Ammon's horn (tissue), 1 donor: ENCODE measurements at places on chromosomes 12 and 14.
A peak's percentile ranks its signal among the peaks of the same experiment; 100 is the strongest.

- DNase-seq = no peak
Measured at GRCh38 chr12:1830981-1831963, 10.9 kb downstream of the LRTM2 start.

DNA sequence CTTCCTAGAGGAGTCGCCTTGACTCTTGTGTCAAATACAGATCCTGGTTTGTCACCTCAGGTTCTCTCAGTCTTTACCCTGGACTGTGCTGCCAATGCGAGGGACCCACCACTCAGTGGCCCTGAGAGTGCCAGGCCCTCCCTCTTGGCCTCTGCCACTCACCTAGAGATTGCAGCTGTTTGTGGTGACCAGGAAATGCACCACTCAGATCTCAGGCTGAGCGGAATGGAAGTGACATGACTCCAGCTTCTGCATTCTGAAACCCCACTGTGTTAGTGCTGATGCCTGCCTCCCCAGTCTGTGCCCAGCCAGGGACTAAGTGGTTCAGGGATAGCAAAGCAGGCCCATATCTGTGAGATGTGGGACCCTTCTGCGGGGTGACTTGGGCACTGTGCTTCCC is 27.8 kb upstream of the NEDD1 start:
- no peak for DNase-seq

DNA sequence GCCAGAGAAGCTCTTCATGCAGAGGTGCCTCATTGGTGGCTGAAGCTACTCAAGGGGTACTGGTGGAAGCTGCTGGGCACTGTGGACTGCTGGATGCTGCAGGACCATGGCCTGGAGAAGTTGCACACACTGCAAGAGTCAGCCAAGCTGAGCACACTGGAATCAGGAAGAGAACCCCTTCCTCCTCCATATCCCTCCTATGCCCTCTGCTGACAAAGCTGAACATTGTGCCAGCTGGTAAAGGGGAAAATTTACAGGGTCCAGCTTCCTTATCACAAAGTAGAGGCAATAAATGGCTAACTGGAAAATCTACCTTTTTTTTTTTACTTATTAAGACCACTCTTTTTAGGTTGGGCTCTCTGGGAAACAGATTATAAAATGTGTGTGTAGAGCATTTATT is 6.5 kb downstream of the CCDC175 start:
- DNase-seq = no peak

GRCh38 chr12:125092872-125093680 is 27.8 kb downstream of the AACS start:
- peak; percentile 60 for DNase-seq

DNA sequence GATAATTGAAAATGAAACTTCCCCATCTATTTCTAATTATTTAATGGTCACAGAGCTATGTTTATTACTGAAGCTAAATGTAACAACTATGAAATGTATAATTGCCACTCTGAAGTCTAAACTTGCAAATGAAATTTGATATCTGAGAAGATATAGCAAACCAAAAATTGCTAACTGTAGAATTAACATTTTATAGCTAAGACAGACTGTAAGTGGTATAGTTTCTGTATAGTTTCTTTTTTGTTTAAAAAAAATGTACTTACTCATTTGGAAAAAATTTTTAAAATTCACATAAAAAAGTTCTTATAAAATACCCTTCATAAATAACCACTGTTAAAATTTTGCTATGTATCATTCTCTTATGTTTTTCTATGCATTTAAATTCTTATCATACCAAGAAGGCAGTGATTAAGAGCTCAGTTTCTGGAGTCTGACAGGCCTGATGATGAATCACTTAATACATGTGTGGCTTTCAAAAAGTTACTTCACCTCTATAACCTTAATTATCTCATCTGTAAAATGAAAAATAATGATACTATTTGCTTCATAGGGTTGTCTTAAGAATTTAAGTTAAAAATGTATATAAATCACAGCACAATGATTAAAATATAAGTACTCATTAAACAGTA is 214.7 kb upstream of the GARIN2 start:
- DNase-seq = no peak

DNA sequence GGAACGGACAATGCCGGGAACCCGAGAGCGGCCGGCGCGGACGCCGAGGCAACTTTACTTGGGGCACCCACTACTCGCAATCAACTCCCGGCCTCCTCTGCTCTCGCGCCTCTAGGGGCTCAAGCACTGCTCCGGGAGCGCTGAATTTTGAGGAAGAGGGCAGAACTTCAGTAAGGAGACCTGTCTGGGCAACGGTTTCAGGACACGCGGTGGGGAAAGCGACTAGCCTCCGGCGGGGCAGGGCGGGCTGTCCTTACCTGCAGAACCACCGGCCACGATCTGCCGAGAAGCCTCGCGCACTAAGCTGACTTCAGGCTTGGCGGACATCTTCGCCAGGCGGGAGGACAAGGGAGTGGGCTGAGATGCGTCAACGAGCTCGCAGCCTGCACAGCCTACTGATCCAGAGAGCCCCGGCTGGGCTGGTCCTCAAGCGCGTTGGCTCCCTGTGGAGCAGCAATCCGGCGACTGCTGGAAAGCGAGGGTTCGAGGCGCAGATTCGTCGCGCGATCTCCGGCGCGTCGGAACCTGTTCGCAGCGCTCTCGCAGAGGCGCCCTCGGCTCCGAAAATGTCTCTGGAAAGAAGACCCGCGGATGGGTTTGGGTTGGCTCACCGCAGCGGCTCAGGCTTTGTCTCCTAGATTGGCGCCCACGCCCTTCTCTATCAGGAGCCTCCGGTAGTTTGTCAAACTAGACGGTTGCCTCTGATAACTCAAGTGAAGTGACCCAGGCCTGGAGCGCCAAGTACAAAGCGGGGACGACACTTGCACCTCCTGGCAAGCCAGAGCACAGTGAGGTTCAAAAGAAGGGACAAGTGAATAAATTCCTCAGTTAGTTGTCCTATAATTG is at the start of gene SLC25A21:
Gene SLC25A21, minus strand, starts transcription at position 583 of the 846 bp plus-strand sequence.
- DNase-seq = peak; percentile 77

DNA sequence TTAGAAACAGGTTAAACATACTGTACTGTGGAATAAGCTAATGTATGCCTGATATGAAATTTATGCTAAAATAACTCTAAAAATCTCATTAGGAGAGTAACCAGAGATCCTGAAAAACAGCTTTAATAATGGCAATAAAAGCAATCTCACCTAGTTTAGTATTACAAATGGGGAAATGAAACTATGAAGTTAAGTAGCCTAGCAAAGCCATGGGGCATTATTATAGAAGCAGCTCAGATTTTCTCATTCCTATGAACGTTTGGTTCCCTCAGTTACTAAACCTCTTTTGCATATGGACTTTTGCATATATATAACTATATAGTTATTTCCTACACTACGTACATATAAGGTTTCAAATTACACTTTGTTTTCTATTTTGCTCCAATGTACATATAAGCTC is 25.0 kb upstream of the APPL2 start:
- DNase-seq = no peak

DNA sequence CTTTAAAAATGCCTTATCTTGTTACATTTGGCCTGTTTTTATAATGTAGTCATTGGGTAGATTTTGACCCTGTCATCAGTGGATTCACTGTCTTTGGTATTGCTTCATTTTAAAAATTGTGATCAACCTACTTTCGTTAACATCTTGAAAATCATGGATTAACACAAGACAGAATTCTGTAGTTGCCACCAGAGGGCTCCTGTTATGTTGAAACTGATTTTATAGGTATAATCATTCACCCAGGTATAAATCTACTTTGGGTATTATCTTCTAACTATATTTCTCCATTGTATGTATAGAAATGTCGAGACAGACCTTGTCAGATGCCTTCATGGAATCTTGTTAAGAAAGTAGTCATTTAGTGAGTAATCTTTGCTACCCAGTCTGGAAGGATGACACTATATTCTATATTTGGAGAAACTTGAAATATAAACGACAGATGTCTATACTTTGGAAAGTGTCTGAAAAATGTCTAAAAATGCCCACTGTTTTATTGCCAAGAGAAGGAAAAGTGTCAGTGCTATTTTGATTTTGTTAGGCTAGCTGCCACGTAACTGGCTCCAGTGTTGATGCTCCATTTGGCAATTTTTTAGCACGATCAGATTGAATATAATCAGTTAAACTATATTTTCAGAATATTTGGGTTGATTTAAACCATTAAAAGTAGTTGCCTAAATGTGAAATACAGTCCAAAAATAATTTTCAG is 129.4 kb downstream of the PELI2 start:
- no peak for DNase-seq

GRCh38 chr14:102678394-102678793 is 85.9 kb downstream of the RCOR1 start:
- no peak for DNase-seq

DNA sequence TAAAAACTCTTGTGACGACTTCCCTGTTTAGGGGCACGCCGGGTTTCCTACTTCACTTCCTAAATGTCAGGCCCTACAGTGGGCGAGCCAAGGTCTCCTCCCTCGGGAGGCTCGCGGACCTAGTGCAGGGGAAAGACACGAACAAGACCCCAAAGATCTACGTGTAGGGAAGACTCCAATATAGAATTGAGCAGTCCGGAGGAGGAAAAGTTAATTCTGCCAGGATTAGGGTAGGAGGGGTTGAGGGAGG is 564 bp downstream of the ATXN3 start:
- DNase-seq = no peak

GRCh38 chr14:51676549-51676948 is 24.8 kb downstream of the FRMD6 start:
- no peak for DNase-seq

DNA sequence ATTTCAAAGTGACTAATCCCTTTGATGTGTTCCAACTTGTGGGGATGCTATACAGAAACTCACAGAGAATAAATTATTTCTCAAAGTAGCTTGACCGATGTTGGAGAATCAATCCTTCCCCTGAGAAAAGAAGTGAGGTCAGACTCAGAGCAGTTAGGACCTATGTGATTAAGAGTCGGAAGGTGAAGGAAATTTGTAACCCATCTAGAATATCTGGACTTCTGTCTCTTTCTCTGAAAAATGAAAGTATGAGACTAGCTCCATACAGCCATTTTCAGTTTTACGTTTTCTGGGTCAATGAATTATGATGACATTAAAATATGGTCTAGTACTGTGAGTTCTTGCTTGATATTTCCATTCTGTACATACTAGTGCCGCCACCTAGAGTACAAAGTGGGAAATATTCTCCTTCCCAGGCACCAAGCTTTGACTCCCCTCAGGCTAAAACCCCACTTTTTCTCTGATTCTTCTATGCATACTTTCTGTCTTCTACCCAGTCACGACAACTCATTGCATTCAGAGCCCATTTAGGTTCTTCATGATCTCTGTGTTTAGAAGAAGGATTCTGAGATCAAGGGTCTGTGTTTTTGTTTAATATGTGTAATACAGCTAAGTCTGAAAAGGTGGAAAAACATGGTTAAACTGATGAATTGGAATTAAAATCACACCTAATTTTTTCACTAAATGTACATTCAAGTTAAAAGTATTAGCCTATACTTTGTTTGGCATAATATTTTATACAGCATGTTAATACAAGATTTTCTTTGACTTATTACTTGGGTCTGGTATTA is 6.9 kb upstream of the NTS start:
- peak; percentile 45 for DNase-seq

GRCh38 chr12:9971181-9971580 is at the start of gene CLEC12A:
Gene CLEC12A (plus strand): TSS chr12:9971409. CDS start chr12:9971597, 188 bp downstream.
- no peak for DNase-seq

DNA sequence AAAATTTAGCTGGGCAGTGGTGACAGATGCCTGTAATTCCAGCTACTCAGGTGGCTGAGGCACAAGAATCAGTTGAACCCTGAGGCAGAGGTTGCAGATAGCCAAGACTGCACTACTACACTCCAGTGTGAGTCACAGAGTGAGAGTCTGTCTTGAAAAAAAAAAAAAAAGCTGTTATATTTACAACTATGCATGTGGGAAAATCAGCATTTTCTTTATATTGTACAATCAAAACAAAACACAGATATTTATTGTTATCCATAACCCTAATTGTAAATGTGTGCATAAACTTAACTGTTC is 12.5 kb downstream of the C1R start:
- no peak for DNase-seq

GRCh38 chr14:21840765-21841164 is 167.1 kb upstream of the OR4E1 start:
- DNase-seq = no peak

- DNase-seq = no peak
Measured at GRCh38 chr14:56650979-56651378, 71.4 kb downstream of the TMEM260 start.

DNA sequence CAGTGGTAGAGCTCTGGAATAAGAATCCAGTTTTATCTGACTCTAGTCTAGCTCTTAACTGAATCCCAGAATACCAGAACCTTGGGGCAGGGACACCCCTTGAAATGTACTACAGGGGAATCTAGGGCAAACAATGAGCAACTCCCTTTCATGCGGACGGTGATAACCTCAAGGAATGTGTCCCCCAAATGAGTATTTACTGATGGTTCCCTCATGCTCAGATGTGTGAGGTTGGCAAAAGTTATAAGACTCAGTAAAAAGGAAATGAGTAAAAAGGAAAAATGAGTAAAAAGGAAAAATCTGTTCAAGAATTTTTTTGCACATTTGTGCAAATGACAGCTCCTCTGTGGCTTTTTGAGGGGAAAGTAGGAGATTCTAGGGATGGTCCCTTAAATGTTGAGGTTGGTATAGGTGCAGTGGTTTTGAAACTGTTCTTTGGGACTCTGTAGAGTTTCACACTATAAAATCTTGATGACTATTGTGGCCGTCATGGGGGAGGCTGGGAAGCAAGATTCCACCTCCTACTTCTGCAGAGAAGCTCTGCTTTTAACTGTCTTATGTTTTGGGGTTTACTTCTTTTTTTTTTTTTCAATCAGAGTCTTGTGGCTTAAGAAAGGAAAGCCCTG is 58.6 kb downstream of the NRXN3 start:
- no peak for DNase-seq

DNA sequence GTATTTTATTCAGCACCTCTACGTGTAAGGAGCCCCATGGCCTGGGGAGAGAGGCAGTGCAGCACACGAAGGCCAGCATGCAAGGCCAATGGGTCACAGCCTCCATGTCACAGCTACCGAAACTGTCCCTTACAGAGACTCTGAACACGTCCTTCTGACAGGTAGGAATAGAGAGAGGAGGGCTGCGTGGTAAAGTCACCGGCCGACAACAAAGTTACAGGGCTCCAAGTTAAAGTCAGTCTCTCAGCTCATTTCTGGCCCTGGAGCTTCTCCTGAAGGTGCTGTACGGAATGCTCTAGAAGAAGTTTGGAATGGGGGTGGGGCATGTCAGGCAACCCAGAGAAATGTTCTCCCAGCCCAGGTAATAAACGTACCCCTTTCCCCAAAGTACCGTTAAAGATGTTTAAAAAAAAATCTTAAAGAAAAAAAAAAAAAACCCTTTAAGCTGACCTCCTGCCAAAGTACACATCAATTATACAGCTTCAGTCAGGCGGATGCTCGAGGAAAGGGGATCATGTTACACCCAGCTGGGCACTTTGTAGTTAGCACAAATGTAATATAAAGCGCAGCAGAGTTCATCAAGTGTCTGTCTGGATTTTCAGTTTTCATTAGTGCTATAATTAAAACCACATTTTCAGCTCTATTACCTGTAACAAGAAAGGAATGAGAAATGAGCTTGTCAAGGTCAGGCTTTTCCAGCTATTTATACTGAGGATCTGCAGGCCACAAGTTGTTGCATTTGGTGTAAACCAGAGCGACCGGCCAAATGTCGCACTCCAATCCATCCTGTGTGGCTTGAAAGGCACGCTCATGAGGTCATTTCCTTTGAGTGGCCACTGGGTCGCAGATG is 53.3 kb upstream of the CDKN3 start:
- no peak for DNase-seq

GRCh38 chr12:105993766-105994555 is 144.8 kb downstream of the NUAK1 start:
- DNase-seq = no peak
